ENCODE measurements at places on chromosomes 13 and 19.

- no peak for DNase-seq
Measured at GRCh38 chr13:44388427-44389059, 14.9 kb downstream of the SERP2 start.

DNA sequence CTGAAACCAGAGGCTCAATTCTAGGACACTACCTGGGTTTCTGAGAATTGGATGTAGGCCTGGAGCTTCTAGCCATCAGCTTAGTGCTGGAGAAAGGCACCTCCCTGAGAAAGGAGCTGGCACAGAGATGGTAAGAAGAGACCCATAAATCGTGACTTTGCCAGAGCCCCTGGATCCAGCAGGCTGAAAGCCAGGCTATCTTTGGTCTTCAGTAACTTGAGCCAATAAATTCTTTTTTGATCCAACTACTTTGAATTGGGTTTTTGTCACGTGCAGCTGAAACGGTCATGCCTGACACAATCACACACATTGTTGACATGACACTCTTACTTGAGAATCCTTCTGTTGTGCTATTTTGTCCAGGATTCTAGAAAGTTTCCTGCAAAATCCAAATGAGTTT, 103.4 kb downstream of the LHFPL6 start:
- DNase-seq: no peak

DNA sequence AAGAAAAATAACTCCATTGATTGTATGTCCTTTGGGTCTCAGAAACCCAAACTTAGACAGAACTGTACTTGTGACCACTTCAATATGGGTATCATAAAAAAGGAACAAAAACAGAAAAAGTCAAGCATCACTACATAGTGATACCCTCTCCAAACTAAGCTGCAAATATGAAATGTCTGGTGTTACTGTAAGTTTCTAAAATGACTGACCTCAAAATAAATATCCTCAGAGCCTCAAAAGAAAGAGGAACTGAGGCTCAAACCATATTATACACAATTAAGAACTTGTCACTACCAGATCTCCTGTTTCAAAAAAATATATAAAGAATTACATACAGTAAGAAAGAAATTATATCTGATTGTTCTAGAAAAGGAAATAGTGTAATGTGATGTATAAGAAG, 787.9 kb upstream of the KLHL1 start:
- no peak for DNase-seq

DNA sequence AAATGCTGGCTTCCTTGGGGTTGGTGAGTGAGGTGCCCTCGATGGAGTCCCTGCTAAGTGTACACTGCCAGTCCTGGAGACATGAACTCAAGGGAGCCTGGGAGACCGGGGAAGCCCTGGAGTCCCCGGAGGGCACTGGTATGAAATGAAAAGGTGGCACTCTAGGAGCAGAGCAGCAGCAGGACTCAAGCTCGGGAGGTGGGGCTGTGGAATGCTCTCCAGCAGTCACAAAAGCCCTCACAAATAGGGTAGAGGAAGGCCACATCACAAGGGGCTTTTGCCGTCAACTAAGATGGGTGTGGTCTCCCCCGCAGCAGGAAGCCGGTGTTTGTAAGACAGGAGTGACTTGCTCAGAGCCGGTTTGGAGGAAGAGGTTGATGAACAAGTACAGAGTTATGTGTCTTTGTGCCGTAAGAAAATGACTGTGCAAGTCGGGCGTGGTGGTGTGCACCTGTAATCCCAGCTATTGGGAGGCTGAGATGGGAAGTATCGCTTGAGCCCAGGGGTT, 19.3 kb downstream of the CCNE1 start:
- DNase-seq: no peak

DNA sequence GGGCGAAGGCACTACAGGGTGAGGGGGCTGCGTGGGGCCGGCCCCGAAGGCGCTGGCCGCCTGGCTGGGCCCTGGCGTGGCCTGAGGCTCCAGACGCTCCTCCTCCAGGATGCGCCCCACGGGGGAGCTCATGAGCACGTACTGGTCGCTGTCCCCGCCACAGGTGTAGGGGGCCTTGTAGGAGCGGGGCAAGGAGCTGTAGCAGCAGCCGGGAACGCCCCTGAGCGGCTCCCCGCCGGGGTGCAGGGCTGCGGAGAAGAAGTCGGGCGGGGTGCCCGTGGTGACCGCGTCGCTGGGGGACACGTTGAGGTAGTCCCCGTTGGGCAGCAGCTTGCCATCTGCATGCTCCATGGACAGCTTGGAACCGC, 3.0 kb downstream of the IRS2 start:
- DNase-seq: no peak

DNA sequence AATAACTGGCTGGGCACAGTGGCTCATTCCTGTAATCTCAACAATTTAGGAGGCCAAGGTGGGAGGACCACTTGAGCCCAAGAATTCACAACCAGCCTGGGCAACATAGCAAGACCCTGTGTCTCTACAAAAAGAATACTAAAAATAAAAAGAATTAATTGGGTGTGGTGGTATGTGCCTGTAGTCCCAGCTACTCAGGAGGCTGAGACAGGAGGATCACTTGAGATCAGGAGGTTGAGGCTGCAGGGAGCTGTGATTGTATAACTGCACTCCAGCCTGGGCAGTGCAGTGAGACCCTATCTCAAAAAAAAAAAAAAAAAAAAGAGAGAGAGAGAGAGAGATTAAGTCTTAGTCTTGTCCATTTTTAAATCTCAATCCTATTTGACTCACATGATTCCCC, 35.6 kb upstream of the SERPINE3 start:
- no peak for DNase-seq

Measured in HTR-8/SVneo (cell line).